ENCODE measurements at places on chromosomes 12 and 14.

- no peak for DNase-seq
Observed at GRCh38 chr12:65941388-65941787, 117.1 kb downstream of the HMGA2 start.

- no peak for DNase-seq
Observed at GRCh38 chr12:81085832-81086231, 8.0 kb downstream of the ACSS3 start.

GRCh38 chr12:27399074-27399473 lies 47.5 kb upstream of the SMCO2 start:
- no peak for DNase-seq

- no peak for DNase-seq
Observed at GRCh38 chr12:2634471-2634870, 160.3 kb upstream of the FKBP4 start.

- DNase-seq, result no peak
Observed at GRCh38 chr12:75888874-75889613, 142.5 kb downstream of the PHLDA1 start.

- DNase-seq, result no peak
Observed at GRCh38 chr14:95434121-95434520, 82.3 kb downstream of the SYNE3 start.

GRCh38 chr12:129719416-129719815 lies 184.4 kb downstream of the TMEM132D start:
- DNase-seq, result no peak
